ENCODE measurements at places on chromosomes 7 and 10.

GRCh38 chr10:132714096-132714985, 71.6 kb downstream of the NKX6-2 start:
- DNase-seq = no peak

- DNase-seq = no peak
These were observed 1.2 kb downstream of the MLXIPL start for GRCh38 chr7:73622909-73623797.

- no peak for DNase-seq
These were observed 308.3 kb downstream of the PARD3 start for GRCh38 chr10:34506786-34507185.

- DNase-seq = no peak
These were observed 11.6 kb downstream of the CDNF start for GRCh38 chr10:14826076-14826829.

- no peak for DNase-seq
These were observed 69.3 kb downstream of the FOXL3 start for GRCh38 chr7:359226-359765.
